ENCODE measurements at places on chromosomes 1 and 21.

DNA sequence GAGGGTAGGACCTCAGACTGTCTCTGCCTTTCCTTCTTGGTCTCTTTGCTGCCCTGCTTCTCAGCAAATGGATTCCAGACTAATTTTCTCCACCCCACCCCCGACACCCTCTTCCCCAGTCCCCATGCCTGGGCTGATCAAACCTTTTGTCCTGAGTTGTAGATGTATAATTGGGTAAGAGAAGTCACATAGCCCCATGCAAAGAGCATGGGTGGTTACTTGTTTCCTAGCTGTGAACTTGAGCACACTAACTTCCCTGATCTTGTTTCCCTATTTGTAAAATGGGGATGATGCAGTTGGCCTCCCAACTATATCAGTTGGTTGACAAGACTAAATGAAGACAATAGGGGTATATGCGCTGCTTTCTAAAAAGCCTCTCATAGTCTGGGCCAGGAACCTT is 9.2 kb downstream of the PADI6 start:
- DNase-seq = no peak

- DNase-seq = no peak
Measured at GRCh38 chr1:243508303-243508713, 252.5 kb downstream of the SDCCAG8 start.

- DNase-seq = no peak
Measured at GRCh38 chr21:44329086-44329889, 9.9 kb downstream of the CFAP410 start.

GRCh38 chr1:8201331-8201861 is 116.5 kb upstream of the SLC45A1 start:
- peak; percentile 39 for DNase-seq

DNA sequence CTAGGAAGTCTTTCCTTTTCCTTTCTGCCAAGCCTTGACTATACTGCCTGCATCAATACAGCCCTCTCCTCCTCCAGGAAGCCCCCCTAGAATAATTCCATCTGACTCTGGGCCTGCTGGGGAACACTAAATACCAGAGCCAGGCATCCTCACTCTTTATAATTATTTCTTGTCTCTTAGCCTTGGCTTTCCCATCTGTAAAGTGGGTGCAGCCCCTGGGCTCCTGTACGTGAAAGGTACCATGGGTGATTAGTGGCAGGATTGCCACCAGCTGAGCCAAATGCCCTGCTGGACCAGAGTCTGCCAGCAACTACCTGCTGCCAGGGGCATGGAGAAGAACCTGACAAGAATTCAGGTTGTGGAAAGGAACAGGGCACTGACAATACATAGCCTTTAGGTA is 58.7 kb downstream of the LGR6 start:
- no peak for DNase-seq

DNA sequence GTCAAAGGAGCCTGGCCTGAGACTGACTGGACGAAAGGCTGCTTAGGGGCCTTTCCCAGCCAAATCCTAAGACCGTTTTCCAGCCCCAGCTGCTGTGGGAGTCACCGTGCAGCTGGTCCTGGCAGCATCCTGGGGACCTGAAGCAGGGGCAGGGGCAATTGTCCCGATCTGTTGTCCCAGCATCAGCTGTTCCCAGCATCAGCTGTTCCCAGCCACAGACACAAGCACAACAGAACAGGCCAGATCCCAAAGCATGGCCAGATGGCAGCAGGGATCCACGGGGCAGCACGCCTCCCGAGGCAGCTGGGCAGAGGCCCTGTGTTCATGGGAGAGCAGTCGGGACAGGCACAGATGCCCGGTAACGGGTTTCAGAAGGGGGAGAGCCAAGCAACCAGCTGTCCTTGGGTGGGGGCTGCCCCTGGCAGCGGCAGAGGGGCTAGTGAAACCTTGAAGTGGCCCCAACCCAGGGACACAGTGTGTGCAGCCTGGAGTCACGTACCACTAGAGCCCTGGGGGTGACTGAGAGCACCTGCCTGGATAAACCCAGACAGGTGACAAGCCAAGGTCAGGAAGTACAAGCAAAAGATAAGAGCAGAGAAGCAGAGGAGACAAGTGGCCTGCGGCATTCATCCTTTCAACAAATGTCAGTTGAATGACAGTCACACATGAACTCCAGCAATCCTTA is 13.3 kb downstream of the CELA2B start:
- no peak for DNase-seq

- DNase-seq = no peak
Measured at GRCh38 chr21:32468681-32469111, 56.2 kb downstream of the EVA1C start.

- DNase-seq = no peak
Measured at GRCh38 chr1:164534863-164535610, 23.9 kb upstream of the PBX1 start.

DNA sequence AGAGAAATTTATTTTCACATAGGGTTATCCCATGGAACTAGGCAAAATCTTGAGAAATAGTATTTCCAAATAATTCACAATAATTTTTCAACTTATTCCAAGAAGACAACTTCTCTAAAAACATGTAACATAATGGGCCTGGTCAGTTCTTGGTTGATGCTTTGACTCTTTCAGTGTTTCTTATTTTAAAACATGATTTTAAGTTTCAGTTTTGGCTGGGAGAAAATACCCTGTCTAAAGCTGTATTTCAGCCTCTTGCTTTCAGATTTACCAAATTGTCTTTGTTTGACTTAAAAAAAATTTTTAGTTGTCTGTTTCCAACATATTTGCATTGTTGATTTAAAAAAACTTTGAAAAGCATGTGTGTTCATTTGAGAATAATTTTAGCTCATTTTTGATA is 5.1 kb downstream of the OR2T4 start:
- DNase-seq = no peak

DNA sequence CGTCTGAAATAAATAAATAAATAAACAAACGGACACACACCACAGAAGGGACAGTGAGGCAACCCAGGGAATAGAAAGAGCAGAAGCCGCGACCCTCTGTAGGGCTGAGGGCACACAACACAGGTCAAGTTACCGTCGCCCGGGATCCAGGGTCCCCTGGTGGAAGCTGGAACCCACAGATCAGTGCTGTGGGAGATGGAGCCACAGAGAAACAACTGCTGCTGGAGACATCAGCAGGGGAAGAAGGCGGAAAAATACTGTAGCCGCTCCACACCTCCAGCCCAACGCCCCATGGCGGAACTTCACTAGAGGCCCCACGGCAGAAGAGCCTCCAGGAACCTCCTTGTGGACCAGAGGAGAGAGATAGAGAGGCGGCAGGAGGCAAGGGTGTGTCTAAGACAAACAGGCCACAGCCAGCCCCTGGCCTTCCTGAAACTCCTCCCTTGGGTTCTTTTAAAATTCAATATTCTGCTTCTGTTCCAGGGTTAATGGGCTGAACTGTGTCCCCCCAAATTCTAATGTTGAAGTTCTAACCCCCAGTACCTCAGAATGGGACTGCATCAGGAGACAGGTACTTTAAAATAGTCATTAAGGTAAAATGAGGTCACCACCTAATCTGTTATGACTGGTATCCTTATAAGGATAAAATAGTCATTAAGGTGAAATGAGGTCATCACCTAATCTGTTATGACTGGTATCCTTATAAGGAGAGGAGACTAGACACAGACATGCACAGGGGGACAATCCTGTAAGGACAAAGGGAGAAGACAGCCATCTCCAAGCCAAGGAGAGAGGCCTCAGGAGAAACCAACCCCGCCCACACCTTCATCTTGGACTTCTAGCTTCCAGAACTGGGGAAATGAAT is 7.7 kb upstream of the HLCS start:
- no peak for DNase-seq

GRCh38 chr1:8460132-8460544 is 142.2 kb downstream of the SLC45A1 start:
- no peak for DNase-seq

GRCh38 chr1:201400852-201401230 is 1.7 kb upstream of the LAD1 start:
- no peak for DNase-seq

DNA sequence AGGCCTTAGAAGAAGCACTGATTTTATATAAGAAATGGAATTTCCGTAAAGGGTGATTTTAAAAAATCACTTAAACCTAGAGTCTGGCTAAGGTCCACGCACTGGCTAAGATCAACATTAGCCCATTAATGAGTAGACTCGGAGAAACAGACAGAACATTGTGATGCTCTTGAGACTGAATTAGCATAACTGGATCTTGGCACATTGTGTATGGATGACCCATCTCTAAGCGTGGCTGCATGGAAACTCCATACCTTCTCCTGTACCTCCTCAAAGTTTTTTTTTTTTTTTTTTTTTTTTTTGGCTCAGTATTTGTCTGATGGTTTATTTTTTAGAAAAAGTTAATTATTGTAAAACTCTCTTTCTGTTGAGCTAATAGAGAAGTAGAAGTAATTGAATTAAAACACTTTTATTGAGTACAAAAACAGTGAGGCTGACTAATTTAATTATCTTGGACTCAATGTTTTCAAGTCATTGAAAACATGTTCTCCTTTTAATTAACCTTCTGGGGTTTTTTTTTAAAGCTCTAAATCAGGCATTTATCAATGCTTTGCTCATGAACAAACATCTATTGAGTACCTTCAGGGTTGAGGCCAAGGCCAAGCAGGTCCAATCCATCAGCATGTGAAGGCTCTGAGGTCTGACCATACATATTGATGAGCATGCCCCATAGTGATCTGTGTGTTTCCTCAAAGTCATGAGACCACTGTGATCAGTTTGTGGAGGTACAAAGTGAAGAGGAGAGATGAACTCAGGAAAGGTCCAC is 74.0 kb downstream of the TLR5 start:
- no peak for DNase-seq
